ENCODE measurements at places on chromosomes 16 and 17.
A peak's percentile ranks its signal among the peaks of the same experiment; 100 is the strongest.

- no peak for DNase-seq
Measured at GRCh38 chr17:66939461-66940114, 24.9 kb upstream of the CACNG4 start.

- no peak for DNase-seq
Measured at GRCh38 chr17:41585301-41586056, 1.2 kb downstream of the KRT14 start.

DNA sequence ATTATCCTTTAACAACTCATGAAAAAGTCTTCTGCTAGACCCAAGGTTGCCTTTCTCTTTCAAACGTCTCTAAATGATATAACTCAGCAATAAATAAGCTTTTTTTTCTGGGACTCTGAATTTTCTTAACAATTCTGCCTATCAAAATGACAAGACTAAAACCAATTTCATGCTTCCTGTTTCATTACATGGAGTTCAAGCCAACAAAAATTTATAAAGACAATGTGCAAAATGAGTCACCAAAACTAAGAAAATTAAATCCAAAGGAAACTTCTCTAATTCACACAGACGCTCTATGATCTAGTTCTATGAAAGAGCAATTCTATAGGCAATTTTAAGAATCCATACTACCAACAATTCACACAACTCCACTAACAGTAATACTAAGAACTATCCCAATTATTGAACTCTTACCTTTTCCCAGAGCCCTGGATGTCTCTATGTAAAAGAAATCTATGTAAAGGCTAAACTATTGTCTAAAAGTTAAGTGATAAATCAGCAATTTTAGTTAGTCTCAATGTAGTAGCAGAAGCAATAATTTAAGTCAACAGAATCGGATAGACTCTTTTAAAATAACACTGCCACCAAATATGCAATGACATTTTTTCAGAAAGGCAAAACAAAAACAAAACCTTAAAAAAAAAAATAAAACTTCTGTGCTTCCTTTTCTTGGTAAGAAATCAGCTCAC is 44.2 kb downstream of the ZZEF1 start:
- DNase-seq, result no peak

- no peak for DNase-seq
Measured at GRCh38 chr16:4780235-4780634, 7.9 kb downstream of the SEPTIN12 start.

DNA sequence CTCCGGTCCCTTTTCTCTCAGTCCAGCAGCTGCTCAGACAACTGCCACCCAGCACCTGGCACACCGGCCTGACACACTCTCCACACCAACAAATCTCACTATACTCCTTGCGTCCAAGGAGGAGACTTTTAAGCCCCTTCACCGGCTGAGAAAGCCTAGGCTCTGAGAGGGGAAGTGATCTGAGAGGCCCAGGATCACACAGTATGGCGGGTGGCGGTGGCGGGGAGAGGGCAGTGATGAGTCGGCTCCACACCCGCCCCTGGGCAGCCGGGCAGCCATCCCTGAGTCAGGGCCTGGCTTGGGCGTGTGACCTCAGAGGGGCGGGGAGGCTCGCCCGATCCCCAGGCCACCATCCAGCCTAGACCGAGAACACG is 569 bp downstream of the FLII start:
- peak; percentile 37 for DNase-seq

- DNase-seq, result no peak
Measured at GRCh38 chr16:77596261-77596660, 126.1 kb upstream of the NUDT7 start.

- no peak for DNase-seq
Measured at GRCh38 chr16:48432136-48432535, 46.9 kb upstream of the SIAH1 start.

GRCh38 chr17:39063681-39064069 is 87.8 kb downstream of the PLXDC1 start:
- no peak for DNase-seq

DNA sequence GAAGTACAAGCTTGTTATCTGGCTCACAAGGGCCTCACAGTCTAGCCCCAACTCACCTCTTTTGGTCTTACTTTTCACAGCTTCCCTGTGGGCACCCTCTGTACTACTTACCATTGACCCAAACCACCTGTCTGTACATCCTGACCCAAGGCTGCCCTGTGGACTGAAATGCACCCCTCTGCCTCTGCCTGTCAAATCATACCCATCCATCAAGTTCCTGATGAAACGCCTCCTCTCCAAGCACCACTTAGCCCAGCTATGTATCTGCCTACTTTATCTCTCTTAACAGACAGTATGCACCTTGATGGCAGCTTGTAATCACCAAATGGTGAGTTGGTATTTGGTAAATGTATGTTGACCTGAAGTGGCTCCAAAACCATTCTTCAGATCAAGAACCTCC is 7.5 kb upstream of the MAP3K14 start:
- DNase-seq, result no peak

DNA sequence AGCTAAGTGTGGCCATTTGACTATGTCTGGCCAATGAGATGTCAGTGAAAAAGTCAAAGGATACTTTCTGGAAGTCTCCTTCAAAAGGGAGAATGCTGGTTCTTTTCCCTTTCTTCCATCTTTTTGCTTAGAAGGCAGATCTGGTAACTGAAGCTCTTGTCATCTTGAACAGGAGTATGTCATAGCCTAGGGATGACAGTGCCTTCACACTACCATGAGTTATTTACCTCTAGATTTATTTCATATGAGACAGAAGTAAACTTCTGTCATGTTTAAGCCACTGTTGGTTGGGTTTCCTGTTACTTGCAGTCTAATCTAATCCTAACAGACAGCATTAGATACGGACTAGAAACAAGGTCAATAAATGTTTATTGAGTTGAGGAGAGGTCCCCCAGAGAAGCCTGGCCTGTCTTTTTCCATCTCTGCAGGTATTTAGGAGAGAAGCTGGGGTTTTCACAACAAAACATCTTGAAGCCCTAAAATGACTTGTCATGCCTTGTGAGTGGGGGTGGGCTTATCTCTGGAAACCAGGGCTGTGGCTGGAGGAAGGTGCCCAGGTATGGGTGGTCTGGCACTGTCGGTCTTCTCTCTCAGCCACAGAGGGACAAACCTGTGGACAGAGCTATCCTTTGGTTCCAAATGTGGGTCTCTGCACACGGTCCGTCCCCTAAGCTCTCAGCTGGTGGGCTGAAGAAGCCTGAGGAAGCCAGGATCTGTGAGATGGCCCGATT is 28.5 kb downstream of the TMEM98 start:
- DNase-seq, result no peak

DNA sequence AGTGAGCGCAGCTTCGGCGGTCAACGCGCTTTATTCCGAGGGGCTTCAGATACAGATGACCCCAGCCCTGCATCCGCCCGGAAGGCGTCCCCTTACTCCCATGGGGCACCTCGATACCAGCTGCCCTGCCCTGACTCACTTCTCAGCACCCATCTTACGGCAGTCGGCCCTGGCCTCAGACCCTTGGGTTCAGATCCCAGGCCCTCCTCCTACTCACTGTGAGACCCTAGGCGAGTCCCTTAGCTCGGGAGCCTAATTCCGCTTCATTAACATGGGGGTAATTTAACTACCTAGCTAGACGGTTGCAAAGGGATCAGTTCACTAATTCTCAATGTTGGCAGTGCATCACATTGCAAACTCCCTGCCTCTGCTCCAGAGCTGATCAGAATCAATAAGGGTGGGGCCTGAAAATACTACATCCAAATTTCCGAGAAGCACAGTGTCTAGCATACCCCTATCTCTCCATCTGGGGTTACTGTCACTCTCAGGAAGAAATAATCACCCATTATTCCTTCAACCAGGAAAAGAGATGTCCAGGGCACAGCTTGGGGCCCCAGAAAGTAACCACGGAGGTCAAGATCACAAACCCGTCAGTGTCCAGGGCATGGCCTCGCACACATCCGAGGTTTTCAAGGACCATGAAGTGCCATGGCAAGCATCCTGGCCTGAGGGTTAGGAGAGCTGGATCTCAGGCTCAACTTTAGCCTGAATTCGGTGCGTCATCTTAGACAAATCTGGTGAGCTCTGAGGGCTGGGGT is 415 bp upstream of the FLOT2 start:
- no peak for DNase-seq

GRCh38 chr16:24849641-24850040 is 3.9 kb downstream of the SLC5A11 start:
- DNase-seq, result no peak

DNA sequence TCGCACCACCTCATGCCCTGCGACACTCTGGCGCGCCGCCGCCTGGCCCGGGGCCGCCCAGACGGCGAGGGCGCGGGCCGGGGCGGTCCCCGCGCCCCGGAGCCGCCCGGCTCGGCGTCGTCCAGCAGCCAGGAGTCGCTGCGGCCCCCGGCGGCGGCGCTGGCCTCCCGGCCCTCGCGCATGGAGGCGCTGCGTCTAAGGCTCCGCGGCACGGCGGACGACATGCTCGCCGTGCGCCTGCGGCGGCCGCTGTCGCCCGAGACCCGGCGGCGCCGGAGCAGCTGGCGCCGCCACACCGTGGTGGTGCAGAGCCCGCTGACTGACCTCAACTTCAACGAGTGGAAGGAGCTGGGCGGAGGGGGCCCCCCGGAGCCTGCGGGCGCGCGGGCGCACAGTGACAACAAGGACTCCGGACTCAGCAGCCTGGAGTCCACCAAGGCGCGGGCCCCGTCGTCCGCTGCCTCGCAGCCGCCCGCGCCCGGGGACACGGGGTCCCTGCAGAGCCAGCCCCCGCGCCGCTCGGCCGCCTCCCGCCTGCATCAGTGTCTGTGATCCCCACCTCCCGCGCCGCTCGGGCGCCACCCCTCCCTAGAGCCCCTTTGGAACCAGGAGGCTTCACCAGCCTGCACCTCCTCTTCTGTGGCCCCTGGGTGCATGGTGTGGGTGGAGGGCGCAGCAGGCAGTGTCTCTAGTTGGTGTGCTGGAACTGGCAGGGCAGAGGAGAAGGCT is 82.3 kb downstream of the ARHGAP23 start:
- DNase-seq, result no peak

DNA sequence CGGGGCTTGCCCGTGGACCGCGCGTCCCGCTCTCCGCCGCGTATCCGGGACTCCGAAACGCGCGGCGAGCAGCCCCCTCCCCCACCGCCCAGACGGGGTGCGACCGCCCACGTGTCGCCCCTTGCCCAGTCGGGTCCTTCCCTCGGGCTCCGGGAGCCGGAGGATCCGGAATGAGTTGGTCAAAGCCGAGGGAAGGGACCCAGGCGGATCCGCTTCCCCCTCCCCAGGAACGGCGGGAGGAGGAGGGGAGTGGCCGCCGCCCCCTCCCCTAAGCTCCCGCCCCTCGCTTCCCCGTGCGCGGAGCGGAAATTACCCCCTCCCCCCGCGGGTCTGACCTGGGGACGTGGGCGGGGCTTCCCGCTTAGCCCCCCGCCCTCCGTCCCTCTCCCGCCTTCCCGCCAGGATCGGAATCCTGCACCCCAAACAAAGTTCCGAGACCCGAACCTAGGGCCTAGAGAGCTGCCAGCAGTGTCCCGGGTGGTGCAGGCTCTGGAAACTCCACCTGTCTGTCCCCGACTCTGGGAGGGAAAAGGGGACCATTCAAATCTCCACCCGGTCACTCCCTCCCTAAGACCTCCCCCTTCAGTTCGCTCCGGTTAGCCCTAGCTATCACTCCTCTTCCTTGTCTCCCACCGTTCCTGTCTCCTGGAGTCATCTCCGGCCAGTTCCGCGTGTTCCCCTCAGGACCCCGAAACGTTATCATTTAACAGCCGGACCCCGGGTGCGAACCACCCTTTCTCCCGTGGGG is 1.0 kb upstream of the IGF2BP1 start:
- peak; percentile 3 for DNase-seq

DNA sequence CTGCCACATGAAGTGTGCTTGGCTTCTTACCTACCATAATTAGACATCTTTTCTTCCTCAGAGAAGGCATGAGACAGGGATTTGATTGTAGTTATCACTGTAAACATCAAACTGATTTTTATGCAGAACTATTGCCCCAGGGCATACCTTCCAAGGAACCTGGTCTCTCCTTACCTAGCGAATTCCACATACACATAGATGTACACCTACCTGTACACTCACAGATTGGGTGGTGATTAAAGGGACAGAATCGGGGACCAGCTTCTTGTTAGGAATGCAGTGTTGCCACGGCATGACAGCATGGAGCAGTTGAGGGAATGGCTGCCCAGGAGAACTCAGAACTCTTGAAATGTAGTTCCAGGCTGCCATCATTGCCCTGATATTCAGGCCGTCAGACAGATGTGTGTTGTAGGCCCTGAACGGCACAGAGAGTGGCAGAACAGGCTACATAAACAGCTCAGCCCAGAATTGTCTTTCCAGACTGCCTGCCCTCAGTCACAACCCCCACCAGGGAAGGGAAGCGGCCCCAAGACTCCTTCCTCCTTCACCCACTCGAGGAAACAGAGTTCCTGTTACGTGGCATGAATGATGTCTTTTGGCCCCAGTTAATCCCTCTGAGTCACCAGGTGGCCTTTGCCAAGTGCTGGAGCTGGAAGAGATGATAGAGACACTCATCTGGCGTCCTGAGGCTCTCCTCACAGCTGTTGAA is 17.8 kb upstream of the NAGLU start:
- no peak for DNase-seq

DNA sequence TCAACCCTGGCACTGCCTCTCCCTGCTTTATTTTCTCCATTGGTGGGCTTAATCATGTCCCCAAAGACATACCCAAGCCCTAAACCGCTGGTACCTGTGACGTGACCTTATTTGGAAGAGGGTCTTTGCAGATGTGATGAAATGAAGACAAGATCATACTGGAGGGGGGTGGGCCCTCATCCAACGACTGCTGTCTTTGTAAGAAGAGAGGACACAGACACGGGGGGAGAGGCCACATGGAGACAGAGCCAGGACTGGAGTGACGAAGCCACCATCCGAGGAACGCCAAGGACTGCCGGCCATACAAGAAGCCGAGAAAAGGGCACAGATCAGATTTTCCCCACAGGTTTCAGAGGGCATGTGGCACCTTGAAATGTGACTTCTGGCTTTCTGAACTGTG is 62.5 kb downstream of the C16orf95 start:
- DNase-seq, result no peak

GRCh38 chr17:41758601-41759000 is 24.2 kb upstream of the HAP1 start:
- no peak for DNase-seq

DNA sequence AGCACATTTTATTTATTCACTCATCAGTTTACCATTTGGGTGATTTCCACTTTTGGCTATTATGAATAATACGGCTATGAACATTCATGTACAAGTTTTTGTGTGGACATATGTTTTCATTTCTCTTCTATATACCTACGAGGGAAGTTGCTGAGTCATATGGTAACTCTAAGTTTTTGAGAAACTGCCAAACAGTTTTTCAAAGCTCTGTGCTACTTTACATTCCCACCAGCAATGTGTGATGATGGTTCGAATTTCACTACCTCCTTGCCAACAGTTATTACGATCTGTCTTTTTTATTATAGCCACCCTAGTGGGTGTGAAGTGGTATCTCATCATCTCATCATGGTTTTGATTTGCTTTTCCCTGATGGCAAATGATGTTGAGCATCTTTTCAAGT is 63.7 kb upstream of the MRTFB start:
- no peak for DNase-seq

GRCh38 chr16:21145738-21146137 is 4.9 kb downstream of the DNAH3 start:
- no peak for DNase-seq

- DNase-seq, result no peak
Measured at GRCh38 chr17:5819921-5820685, 235.8 kb upstream of the NLRP1 start.

GRCh38 chr17:65914784-65915342 is 277.1 kb downstream of the CEP112 start:
- no peak for DNase-seq

GRCh38 chr17:1949754-1950153 is 75.4 kb downstream of the RTN4RL1 start:
- DNase-seq, result no peak
